ENCODE measurements at places on chromosomes 12 and 14.

GRCh38 chr12:52791271-52792184, 4.4 kb downstream of the KRT3 start:
- no peak for DNase-seq
- H3K27ac ChIP-seq = no peak overlapping the region
- H3K36me3 ChIP-seq = no peaks in the 10 kb centered on the region
- H3K27me3 ChIP-seq = peaks cover 30% of the 10 kb centered on the region
- H3K4me1 ChIP-seq = peaks cover 14% of the 10 kb centered on the region

- no peaks in the 10 kb centered on the region for H3K4me1 ChIP-seq
- peaks cover 8% of the 10 kb centered on the region for H3K27me3 ChIP-seq
- H3K4me3 ChIP-seq = no peak overlapping the region
- DNase-seq = no peak
These were observed 177.0 kb downstream of the C12orf75 start for GRCh38 chr12:105507311-105508038.

DNA sequence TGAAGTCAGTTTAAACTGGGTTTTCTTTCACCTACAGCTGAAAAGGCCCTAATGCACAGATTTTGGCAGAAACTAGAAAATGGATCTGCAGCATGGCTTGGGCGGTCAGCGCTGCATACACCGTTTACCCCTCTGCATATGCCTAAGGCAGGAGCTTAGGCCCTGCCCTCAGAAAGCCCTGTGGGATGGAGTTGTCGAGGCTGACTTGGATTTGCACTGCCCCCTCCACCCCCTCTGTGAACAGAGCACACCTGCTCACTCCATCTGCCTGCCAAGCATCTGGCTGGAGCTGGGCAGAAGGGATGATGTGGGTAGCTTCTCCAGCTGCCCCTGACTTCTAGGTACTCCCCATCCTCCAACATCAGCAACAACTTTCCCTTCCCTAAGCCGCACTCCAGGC, 41.9 kb downstream of the TTC7B start:
- no peak overlapping the region for H3K27ac ChIP-seq
- peaks cover 4% of the 10 kb centered on the region for H3K27me3 ChIP-seq
- H3K4me1 ChIP-seq = no peaks in the 10 kb centered on the region
- H3K36me3 ChIP-seq = no peaks in the 10 kb centered on the region

GRCh38 chr12:40837891-40838429, 145.7 kb downstream of the CNTN1 start:
- no peak for DNase-seq
- no peak overlapping the region for H3K27ac ChIP-seq
- no peaks in the 10 kb centered on the region for H3K4me1 ChIP-seq
- H3K4me3 ChIP-seq = no peak overlapping the region
- H3K27me3 ChIP-seq = no peaks in the 10 kb centered on the region
- no peaks in the 10 kb centered on the region for H3K36me3 ChIP-seq

DNA sequence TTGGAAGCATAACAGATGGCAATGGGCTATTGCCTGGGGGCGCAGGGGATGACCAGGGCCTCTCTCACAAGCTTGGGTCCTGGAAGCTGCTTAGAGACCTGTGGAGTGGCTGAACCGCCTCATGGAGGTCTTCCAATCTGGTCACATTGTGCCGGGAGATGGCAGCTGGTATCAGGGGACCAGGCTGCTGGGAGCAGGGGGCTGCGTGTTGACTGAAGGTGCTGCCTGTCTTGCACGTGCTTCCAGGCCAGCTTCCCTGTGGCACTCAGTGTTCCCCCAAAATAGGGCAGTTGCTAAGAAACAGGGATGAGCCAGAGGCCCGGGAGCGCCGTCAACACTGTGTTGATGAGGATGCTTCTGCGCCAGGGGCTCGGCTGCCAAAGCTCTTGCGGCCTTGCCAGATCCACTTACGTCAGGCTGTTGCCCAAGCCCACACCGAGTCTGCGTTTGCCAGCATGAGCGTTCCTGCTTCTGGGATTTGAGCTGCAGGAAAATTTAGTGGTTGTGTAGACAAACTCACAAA, 39.8 kb downstream of the ELK3 start:
- no peak overlapping the region for H3K27ac ChIP-seq
- peaks cover 33% of the 10 kb centered on the region for H3K4me1 ChIP-seq
- no peak for DNase-seq
- H3K36me3 ChIP-seq = peaks cover 27% of the 10 kb centered on the region

DNA sequence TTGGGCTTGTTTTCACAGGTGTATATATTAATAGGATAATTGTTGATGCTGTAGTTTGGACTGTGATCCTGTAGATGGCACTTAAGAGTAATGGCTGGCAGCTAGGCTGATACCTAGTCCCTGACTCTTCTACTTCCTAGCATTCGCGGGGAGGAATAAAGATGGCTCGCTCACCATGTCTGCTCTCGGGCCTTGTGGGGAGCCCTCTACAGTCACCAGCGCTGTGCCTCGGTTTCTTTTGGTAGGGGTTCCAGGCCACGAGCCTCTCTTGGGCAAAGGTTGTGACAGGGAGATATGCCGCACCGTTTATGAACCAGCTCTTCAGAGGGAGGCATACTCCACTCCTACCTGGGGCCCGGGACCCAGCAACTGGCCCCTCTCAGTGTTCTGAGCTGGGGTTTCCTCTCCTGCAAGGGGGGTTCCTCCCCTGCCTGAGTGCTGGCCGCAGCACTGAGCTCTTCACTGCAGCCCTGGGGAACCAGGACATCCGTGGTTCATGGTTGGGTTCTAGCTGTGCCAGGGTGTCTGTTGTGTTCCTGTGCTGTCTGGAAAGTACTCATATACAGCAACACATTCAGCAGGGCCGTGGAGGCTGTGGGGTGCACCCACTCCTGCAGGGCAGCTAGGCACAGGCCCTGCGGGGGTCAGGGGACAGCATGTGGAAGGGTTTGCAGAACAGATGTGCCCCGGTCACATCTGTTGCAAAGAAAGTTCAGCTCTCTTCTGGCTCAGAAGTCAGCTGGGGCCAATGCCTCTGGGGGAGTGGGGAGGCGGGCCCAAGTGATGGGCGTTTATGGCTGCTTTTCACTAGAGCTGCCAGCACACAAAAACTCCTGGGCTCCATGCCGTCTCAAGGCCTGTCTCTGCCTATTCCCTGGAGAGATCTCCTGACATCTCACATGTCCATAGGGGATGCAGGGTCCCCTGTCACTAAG, 147.9 kb downstream of the PPFIA2 start:
- no peaks in the 10 kb centered on the region for H3K36me3 ChIP-seq
- H3K27ac ChIP-seq = no peak overlapping the region
- no peak for DNase-seq
- H3K27me3 ChIP-seq = peaks cover 10% of the 10 kb centered on the region

DNA sequence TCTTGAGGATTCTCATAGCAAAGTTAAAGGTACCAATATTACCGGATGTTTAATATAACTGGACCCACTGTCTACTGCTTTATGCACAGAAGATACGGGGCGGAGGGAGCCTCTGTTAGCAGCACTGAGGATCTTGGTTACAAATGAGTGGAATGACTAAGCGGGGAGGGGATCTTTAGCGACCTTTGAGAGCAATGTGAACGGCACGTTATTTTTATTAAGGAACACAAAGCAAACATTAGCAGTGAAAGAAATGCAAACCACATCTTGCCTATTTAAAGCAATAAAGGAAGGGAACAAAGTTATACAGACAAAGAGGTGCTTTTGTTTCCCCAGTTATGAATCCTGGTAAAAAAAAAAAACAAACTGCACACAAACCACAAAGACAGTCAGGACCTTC, 27.1 kb upstream of the PRMT8 start:
- H3K27ac ChIP-seq = no peak overlapping the region
- H3K36me3 ChIP-seq = no peaks in the 10 kb centered on the region

GRCh38 chr12:98653866-98654493, 8.9 kb downstream of the APAF1 start:
- H3K4me3 ChIP-seq = no peak overlapping the region
- peaks cover 12% of the 10 kb centered on the region for H3K4me1 ChIP-seq

DNA sequence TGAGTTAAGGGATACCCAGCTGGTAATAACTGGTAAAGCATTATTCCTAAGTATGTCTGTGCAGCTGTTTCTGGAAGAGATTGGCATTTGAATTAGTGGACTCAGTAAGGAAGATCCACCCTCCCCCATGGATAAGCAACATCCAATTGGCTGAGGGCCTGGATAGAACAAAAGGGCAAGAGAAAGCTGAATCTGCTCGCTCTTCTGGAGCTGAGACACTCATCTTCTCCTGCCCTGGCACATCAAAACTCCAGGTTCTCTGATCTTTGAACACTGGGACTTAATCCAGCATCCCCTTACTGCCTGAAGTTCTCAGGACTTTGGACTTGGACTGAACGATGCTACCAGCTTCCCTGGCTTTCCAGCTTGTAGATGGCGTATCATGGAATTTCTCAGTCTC, 63.1 kb upstream of the CNOT2 start:
- no peak overlapping the region for H3K27ac ChIP-seq
- no peak for DNase-seq
- H3K36me3 ChIP-seq = no peaks in the 10 kb centered on the region
- peaks cover 7% of the 10 kb centered on the region for H3K27me3 ChIP-seq

- peaks cover 38% of the 10 kb centered on the region for H3K4me1 ChIP-seq
- no peak overlapping the region for H3K4me3 ChIP-seq
- peak overlapping the region; percentile 44 for H3K27ac ChIP-seq
- DNase-seq = no peak
These were observed 3.9 kb downstream of the CD63 start for GRCh38 chr12:55724940-55725309.

DNA sequence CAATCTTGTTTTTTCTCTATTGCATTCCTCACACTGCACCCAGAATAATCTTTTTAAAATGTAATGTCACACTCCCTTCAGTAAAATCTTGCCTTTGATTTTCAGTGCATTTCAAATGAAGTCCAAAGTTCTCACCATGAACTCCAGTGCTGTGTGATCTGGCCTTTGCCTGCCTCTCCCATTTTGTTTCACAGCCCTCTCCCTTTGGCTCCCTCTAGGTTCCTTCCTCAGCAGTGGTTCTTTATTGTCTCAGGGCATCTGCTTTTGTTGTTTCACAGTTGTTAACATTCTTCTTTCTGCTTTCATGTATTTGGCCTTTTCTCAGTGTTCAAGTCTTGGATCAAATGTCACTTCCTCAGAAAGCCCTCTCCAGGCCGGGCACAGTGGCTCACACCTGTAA, 84.5 kb upstream of the AMN1 start:
- peaks cover 3% of the 10 kb centered on the region for H3K36me3 ChIP-seq
- H3K27ac ChIP-seq = no peak overlapping the region
- H3K4me1 ChIP-seq = peaks cover 9% of the 10 kb centered on the region
- no peaks in the 10 kb centered on the region for H3K27me3 ChIP-seq

GRCh38 chr14:100193417-100194357, 34.2 kb upstream of the DEGS2 start:
- no peaks in the 10 kb centered on the region for H3K36me3 ChIP-seq
- H3K4me1 ChIP-seq = peaks cover 8% of the 10 kb centered on the region
- no peaks in the 10 kb centered on the region for H3K27me3 ChIP-seq
- peak overlapping the region; percentile 93 for H3K27ac ChIP-seq
- peak; percentile 44 for DNase-seq
- peak overlapping the region; percentile 75 for H3K4me3 ChIP-seq

GRCh38 chr12:15540469-15540872, 218.2 kb downstream of the PTPRO start:
- DNase-seq = no peak
- H3K27me3 ChIP-seq = no peaks in the 10 kb centered on the region
- no peak overlapping the region for H3K4me3 ChIP-seq

DNA sequence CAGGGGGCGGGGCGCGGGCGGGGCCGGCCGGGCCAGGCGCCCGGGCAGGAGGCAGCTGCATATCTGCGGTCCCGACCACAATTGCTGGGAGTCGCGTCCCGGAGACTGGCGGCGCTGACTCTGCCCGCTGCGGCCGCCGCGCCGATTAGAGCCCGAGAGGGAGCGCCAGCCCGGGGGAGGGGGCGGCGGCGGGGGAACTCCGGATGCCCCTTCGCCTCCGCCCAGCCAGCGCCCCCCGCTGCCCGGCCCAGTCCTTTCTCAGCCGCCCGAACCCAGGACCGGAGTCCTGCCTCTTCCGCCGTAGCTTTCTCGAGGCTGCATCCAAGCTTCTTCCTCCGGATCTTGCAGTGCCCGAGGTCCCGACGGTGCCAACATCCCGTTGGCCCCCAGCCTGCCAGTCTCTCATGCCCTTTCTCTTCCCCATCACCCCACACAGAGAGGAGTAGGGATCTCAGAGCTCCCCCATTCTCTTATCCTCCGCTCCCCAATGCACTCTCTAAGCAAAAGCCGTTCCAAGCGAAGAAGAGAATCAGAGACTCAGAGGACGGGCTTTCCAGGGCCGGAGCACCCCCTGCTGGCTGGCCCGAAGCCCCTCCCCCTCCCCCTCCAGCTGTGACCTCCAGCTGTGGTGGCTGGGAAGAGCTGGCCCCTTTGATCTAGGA, 8.8 kb upstream of the SP7 start:
- H3K36me3 ChIP-seq = no peaks in the 10 kb centered on the region
- H3K27me3 ChIP-seq = peaks cover 10% of the 10 kb centered on the region
- peak overlapping the region; percentile 92 for H3K27ac ChIP-seq
- H3K4me3 ChIP-seq = peak overlapping the region; percentile 99

GRCh38 chr12:102462795-102463465, 17.4 kb downstream of the IGF1 start:
- no peaks in the 10 kb centered on the region for H3K4me1 ChIP-seq
- no peaks in the 10 kb centered on the region for H3K36me3 ChIP-seq
- no peak for DNase-seq
- peaks cover 25% of the 10 kb centered on the region for H3K27me3 ChIP-seq

DNA sequence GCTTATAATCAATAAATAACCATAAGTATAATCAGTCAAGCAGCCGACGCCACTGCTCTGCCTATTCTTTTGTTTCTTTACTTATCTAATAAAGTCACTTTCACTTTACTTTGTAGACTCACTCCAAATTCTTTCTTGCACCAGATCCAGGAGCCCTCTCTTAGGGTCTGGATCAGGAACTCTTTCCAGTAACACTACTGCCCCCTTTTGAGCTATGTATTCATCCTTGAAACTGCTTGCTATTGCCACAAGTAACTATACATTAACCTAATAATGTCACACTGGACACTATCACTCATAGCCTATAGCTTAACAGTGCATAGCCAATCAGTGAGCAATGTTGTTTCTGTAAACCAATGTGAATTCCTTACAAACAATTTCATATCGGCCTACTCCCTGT, 2.8 kb upstream of the NID2 start:
- no peak for DNase-seq
- H3K27me3 ChIP-seq = peaks cover 58% of the 10 kb centered on the region
- H3K4me3 ChIP-seq = no peak overlapping the region

DNA sequence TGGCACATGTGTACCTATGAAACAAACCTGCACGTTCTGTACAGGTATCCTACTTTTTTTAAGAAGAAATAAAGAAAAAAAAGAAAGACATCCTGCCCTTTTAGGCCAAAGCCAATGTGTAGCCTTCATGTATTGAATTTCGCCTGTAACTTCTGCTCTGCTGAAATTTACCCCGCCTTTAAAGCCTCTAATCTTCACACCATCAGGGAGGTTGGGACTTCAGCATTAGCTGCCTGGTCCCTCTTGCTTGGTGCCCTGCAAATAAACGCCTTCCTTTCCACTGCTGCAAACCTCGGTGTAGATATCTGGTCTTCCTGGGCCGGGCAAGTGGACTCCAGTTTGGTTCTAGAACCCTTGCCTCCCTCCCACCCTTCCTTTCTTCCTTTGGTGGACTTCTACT, 2.6 kb upstream of the KRT71 start:
- H3K4me3 ChIP-seq = no peak overlapping the region
- H3K27me3 ChIP-seq = peaks cover 9% of the 10 kb centered on the region
- DNase-seq = no peak
- no peaks in the 10 kb centered on the region for H3K4me1 ChIP-seq
- H3K36me3 ChIP-seq = no peaks in the 10 kb centered on the region
- no peak overlapping the region for H3K27ac ChIP-seq

GRCh38 chr14:54797556-54797955, 105.1 kb downstream of the GCH1 start:
- no peaks in the 10 kb centered on the region for H3K36me3 ChIP-seq
- H3K27ac ChIP-seq = no peak overlapping the region
- no peak overlapping the region for H3K4me3 ChIP-seq
- peaks cover 23% of the 10 kb centered on the region for H3K27me3 ChIP-seq

GRCh38 chr12:25546318-25546717, 6.8 kb downstream of the LMNTD1 start:
- no peaks in the 10 kb centered on the region for H3K4me1 ChIP-seq
- no peak overlapping the region for H3K4me3 ChIP-seq
- no peak for DNase-seq
- H3K27ac ChIP-seq = no peak overlapping the region
- H3K27me3 ChIP-seq = peaks cover 5% of the 10 kb centered on the region

Data from activated naive CD8-positive, alpha-beta T cell treated with anti-CD3 and anti-CD28 coated beads, Interleukin-2, amount 10 ng/mL, durations not matched to agents 7 days and 5 days (primary cell).